ENCODE measurements at places on chromosomes 4 and X.

DNA sequence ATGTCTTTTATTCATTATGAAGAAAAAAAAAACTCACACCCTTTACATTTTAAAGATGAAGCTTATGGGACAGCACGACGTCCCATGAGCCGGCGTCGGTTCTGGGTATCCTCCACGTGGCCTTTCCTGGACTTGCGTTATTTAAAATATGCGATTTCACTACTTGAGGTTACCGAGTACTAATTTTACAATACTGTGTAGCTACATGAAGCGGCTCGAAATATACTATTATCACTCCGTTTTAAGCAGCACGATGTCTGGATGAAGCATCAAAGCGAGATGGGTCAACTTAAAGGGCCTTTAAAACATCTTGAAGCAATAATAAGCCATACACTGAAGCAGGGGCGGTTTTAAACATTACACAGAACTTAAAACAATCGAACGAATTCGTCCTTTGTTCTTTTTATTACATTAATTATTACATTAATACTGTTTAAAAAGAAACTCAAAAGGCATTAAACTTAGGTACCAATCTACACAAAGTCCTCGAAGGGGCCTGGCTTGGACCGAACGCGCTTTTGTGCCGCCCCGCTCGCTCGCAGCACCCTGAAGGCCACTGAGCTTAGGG lies 1.4 kb upstream of the KLF3 start:
- no peak for DNase-seq

GRCh38 chr4:78602334-78602733 lies 50.8 kb downstream of the ANXA3 start:
- no peak for DNase-seq

- DNase-seq: peak; percentile 54
Measured at GRCh38 chr4:86544310-86544966, 49.7 kb upstream of the PTPN13 start.

GRCh38 chr4:156999175-156999517 lies 27.5 kb upstream of the PDGFC start:
- no peak for DNase-seq
